ENCODE measurements at places on chromosomes 13 and 19.

GRCh38 chr13:38702669-38703068, 15.8 kb downstream of the FREM2 start:
- DNase-seq = no peak

DNA sequence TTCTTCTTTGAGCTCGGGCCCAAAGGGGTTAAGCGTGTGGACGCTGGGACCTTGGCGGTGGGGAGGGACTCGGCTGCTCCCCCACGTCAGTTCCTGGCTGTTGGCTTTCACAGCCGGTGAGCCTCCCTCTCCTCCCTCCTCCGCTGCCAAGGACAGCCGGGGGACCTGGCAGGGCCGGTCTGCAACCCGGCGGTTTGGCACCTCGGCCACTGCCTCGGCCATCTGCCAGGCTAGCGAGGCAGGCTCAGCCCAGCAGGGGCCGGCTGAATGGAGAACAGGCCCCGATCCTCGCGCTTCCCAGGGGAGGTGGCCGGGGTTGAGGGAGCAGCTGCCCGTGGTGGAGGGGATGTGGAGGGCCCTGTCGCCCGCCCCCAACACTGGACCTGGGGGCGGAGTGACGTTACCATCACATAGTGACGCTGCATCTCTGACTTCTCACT, 5.0 kb downstream of the TLE5 start:
- no peak for DNase-seq

GRCh38 chr19:17841810-17842662, 5.7 kb downstream of the JAK3 start:
- no peak for DNase-seq

- no peak for DNase-seq
Measured at GRCh38 chr13:75049735-75050335, 432.1 kb downstream of the TBC1D4 start.

- no peak for DNase-seq
Measured at GRCh38 chr19:11475861-11476260, 5.0 kb downstream of the ELAVL3 start.

DNA sequence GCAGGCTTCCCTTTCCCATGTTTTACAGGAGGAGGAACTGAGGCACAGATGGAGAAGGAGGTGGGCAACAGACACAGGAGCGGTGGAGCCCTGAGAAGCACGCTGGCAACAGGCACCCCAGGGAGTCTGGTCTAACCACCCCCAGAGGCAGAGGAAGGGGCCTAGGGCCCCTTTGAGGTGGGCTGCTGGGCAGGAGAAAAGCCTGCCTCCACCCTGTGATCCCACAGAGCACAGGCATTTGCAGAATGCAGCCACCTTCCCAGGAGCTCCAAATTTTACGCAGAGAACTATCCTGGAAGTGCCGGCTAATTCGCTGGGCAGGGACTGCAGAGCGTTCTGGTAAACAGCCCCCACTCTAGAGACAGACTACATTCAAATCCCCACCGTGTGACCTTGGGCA, 30.4 kb downstream of the RAB20 start:
- no peak for DNase-seq

GRCh38 chr13:74015137-74015536, 119.1 kb downstream of the KLF12 start:
- no peak for DNase-seq

DNA sequence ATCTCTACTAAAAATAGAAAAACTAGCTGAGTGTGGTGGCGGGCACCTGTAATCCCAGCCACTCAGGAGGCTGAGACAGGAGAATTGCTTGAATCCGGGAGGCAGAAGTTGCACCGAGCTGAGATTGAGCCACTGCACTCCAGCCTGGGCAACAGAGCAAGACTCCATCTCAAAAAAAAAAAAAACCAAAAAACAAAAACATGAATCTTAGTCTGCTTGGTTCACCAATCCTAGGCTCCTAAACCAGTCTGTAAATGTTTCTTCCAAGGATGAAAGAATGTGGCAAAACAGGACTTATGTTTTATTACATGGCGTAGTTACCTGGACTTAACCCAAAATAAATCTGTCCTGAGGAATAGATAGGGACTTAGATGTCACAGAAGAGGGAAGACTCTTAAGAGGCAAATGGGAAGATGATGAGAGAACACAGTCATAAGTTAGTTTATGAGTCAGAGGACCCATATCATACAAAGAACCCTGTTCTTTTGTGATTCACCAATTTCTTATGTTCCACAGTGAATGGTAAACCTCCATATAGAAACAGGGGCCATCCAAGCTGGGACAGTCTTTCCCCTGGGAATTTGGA, 6.9 kb upstream of the FBXL3 start:
- no peak for DNase-seq

- DNase-seq = no peak
Measured at GRCh38 chr13:100464006-100464405, 124.6 kb downstream of the GGACT start.

DNA sequence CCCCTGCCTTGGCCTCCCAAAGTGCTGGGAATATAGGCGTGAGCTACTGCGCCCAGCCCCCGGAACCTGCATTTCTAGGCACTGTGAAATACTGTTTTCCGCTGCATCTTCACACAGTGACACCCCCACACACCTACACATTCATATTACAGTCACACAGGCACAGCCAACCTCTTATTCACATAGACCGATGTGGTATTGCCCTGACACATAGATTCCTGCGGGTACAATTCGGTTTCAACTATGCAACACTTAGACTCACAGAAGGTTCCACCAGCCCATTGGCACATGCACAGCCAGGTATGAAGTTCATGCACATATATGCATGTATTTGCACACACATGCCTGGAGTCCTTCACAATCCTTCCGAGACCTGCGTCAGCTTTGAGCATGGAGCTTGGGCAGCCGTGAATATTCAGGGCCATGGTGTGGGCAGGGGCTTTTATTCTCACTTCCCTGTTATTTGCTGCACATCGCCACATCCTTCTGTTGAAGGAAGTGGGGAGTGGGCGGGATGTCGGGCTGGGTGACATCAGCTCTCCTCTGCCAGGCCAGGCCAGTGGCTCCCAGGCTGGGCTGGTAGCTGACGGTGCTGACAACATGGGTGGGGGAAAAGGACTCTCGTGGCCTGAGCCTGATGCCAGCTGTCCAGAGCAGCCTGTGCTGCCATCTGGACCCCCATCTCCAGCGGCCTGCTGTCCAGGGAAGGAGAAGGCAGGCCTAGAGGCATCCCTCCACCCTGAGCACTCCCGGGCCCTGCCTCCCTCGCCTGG, 5.4 kb upstream of the CDC37 start:
- DNase-seq = peak; percentile 50

- DNase-seq = no peak
Measured at GRCh38 chr13:110108348-110109139, 198.4 kb downstream of the COL4A1 start.

DNA sequence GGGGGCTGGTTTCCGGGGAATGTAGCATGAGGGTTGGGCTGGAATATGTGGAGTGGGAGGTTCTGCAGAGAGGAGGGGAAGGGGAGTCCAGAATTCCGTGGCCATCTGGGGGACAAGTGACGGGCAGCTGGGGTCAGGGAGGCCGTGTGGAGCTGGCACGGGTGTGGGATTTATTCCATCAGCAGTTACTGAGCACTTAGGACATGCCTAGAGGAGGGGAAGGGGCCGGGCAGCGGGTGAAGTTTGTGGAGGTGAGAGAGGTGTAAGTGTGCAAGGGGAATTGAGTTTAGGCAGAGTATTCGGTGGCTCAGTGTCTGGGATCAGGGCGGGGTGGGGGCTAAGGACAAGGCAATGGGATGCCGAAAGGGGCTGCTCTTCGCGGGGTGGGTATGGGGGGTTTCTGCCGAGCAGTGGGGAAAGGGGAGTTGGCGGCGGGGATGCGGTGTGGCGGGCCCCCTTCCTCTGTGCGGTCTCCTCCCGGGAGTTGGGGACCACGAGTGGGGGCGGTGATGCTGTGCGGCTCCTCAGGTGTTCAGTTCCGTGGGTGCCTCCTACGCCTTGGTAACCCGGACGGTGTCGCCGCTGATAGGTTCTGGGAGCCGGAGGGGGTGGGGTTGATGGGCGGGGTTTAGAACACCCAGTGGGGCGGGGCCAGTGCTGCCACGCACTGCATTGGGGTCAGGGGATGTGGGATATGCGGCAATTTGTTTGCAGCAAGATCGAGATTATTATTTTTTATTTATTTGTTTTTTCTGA, 5.4 kb downstream of the CCDC61 start:
- peak; percentile 37 for DNase-seq

DNA sequence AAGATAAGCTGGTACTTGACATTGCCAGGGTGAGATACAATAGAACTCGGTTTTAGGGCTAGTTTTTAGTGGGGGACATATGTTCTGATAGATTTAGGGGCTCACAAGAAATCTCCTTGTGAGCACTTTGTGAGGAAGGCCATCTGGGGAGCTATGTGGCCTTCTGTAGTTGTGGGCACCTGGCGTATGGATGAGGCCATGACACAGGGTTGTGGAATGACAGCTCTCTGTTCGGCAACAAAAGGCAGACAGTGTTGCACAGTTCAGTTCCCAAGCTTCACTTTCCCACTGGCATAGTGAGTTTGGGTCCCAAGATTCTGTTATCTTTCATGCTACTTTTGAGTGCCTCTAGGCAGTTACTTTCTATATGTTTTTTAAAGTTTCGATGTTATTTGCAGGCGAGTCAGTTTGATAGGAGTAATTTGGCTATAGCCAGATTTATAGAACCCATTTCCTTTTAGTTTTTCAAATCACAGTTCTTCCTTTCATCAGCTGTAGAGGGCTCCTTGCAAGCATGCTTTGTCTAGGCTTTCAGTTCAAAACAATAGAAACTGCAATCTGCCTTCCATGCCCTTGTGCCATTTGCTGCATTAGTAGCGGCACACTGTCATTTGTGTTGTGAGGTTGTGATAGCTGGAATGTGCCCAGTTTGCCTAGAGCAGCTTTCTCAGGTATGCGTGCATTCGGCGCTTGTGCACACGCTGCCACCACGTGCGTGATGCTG, 70.6 kb upstream of the TEX29 start:
- DNase-seq = no peak

- DNase-seq = no peak
Measured at GRCh38 chr13:32001769-32002168, 29.8 kb upstream of the FRY start.

GRCh38 chr13:113423520-113424163, 29.6 kb downstream of the ADPRHL1 start:
- no peak for DNase-seq

DNA sequence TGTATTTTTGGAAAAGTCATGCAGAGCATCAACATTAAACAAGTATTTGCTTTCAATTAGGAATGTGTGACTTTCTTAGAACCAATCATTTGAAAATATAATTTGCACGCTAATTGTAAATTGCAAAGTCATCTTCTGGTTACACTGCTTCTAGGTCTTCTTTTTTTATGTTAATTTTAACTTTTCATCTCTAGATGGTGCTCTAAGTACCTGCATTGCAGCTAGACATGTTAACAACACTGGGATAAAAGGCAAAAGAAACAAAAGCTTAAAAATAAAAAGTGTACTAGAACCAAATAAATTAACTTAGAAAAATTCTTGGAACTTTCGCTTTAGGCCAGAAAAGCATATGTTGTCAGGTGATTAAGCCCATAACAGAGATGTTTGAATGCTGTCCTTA, 2758.2 kb downstream of the PCDH9 start:
- no peak for DNase-seq

GRCh38 chr19:17681505-17682125, 6.5 kb downstream of the UNC13A start:
- DNase-seq = no peak

DNA sequence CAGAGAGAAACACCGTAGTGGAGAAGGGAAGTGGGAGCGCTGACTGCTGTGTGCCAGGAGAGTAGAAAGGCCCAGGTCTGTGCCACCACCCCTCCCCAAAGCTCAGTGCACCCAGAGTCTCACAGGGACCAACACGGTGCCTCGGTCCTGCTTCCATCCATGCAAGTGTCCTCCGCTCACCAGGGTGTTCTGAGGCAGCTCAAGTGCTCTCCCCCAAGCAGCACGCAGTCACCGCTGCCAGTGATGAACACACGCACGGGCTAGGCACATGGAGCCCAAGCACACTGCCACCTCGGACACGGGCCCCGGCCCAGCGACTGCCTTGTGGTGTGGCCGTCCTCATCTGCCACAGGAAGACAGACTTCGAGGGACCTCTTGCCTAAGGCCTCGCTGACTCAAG, 10.5 kb downstream of the POP4 start:
- no peak for DNase-seq

- DNase-seq = no peak
Measured at GRCh38 chr19:42089191-42089750, 13.3 kb downstream of the ZNF574 start.

- DNase-seq = no peak
Measured at GRCh38 chr19:51501594-51502263, at the start of gene SIGLEC12. SIGLEC12 (minus strand) TSS chr19:51501800; CDS start chr19:51501733, 67 bp downstream.

DNA sequence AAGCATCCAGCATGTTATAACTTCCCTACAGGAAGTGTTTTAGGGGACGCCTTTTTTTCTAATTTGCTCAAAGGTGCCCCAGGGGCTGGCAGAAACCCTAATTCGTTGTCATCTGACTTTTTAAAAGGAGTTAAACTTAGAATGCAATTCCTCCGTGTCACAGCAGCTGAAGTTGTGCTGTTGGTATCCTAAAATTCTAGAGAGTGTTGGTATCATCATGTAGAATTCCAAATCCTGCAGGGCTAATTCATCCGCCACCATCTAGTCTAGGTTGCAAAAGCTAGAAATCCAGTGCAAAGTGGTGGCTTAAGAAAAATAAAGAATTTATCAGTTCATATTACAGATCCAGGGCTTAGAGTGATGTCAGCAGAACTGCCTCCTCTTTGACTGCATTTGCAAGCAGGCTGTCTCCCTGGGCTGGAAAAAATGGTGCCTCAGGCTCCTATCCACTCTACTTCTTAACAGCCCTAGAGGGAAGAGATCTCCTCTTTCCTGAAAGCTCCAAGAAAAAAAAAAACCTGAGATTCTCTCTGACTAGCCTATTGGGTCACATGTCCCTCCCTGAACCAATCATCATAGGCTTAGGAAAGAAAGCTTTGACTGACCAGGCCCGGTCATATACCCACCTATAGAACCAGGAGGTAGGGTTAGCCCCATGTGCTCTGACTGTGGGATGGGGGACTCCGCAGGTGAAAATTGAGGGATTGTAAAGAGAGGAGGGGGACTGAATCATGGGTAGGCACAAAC, 73.0 kb downstream of the MAP4K1 start:
- DNase-seq = no peak

DNA sequence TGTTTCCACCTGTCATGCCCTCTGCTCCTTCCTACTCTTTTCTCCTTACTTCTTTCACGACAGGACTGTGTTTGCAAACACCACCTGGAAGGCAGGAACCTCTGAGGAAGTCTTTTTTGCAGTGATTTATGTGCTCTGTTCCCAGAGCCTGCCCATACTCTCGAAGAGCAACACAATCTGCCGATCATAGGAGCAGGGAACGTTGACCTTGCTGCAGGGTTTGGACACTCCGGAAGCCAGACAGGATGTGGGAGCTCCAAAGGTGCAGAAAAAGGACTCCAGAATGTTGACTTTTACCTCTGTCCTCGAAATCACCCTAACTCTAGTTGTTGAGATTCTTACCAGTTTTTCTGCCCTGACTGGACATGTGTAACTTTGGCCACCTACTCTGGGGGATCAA, 8.6 kb upstream of the ZNF181 start:
- no peak for DNase-seq

DNA sequence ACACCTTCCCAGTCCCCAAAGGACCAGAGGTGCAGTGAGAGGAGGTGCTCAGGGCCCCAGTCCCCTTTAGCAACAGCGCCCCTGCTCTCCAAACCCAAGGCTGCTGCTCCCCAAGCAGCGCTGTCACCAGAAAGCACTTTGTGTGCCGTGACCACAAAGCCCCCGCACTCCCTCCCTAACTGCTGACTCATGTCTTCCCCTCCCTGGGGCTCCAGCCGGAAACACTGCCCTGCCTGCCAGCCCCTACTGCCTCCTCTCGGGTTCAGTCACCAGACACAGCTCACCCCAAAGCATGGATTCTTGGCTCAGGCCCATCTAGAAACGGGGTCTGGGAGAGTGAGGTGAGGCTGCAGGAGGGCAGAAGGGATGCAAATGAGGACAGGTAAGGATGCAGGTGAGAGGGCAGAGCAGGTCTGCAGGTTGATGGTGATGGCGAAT, 4.9 kb upstream of the TNFSF14 start:
- peak; percentile 59 for DNase-seq

Measured in central memory CD8-positive, alpha-beta T cell (primary cell).